K562 (cell line): ENCODE measurements at places on chromosomes 11 and 22. TPM values are rescaled to one million over a fixed set of nuclear protein-coding genes. Genes with fewer than 3 reads are reported as not detected.
A peak's percentile ranks its signal among the peaks of the same experiment; 100 is the strongest.

CRYBB2 gene
- polyA plus RNA-seq = not detected in 2 replicates

CTSW gene
- polyA plus RNA-seq = not detected in 2 replicates

PRDM10 gene
- 3.1 and 4.2 TPM in 2 replicates for polyA plus RNA-seq

KDM4E gene
- not detected in 2 replicates for polyA plus RNA-seq

- DNase-seq = no peak
Observed at GRCh38 chr11:35321111-35321510, 98.2 kb downstream of the SLC1A2 start.

GALNT18 gene
- polyA plus RNA-seq = not detected in 2 replicates

DNA sequence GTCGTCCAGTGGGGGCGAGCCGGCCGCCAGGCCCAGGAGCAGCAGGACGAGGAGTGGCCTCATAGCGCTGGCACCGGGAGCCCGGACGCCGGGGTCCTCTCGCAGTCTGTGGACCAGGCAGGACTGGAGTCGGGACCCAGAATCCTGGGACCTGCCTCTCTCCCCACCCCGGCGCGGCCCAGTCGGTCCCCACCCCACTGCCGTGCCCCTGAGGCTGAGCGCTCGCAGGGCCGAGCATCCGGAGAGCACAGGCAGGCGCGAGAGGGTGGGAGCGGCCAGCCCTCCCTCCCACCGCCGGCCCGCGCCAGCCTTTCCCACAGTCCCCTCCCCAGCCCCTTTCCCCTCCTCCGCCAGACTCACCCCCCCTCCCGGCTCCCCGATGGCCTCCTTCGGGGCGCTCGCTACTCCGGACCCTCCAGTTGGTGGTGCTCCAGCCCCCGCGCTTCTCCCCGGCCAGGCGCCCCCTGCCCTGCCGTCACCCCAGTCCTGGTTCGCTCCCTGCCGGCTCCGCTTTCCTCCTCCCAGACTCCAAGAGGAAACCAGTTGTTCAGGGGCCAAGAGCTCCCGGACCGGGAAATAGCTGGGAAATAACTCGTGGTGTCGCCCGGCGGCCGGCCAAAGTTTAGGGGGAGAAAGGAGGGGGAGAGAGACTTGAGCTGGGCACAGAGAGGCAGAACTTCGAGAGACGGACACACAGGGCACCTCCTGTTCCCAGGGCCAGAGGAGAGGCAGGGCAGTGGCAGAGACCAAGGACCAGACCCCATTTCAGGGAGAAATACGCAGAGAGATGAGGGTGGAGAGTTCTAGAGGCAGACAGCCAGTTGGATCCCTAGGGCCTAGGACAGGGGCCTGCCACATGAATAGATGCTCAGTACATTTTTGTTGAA, at the start of gene C1QTNF5:
Gene C1QTNF5 (minus strand): TSS at position 549 of the 887 bp plus-strand sequence. CDS start 486 bp downstream, at position 63.
- no peak for DNase-seq

CD3E gene
- polyA plus RNA-seq = 0.13 TPM in 1 of 2 replicates, not detected in the other

OR2AG1 gene
- 0.05 TPM in 1 of 2 replicates, not detected in the other for polyA plus RNA-seq

DNA sequence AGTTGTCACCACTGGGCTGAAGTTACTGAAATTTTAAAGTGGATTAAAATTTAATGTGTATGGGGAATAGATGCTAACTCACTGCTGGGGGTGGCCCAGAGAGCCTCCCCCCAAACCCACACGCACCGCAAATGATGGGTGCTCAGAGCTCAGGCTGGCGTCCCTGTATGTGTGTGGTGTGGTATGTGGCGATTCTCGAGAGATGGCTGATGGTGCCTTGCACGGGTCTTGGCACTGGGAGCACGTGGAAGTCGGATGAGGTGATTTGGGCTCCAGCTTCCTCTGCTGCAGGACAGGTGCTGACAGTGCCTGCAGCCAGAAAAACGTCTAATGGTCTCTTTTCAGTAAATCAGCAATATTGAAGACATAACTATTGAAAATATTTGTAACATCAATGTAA, 1473.3 kb downstream of the TBC1D22A start:
- no peak for DNase-seq

- DNase-seq = no peak
Observed at GRCh38 chr22:29827091-29827490, 11.0 kb downstream of the ASCC2 start.

GRCh38 chr11:76628408-76628947, 42.1 kb downstream of the LRRC32 start:
- no peak for DNase-seq

- no peak for DNase-seq
Observed at GRCh38 chr11:131491503-131491902, 121.1 kb downstream of the NTM start.

TRMT2A gene
- 258 and 265 TPM in 2 replicates for polyA plus RNA-seq

CATSPERZ gene
- 5.3 and 8.3 TPM in 2 replicates for polyA plus RNA-seq

GRCh38 chr11:102390667-102391465, 43.9 kb downstream of the BIRC2 start:
- DNase-seq = peak; percentile 87

OR4C16 gene
- not detected in 2 replicates for polyA plus RNA-seq

DNA sequence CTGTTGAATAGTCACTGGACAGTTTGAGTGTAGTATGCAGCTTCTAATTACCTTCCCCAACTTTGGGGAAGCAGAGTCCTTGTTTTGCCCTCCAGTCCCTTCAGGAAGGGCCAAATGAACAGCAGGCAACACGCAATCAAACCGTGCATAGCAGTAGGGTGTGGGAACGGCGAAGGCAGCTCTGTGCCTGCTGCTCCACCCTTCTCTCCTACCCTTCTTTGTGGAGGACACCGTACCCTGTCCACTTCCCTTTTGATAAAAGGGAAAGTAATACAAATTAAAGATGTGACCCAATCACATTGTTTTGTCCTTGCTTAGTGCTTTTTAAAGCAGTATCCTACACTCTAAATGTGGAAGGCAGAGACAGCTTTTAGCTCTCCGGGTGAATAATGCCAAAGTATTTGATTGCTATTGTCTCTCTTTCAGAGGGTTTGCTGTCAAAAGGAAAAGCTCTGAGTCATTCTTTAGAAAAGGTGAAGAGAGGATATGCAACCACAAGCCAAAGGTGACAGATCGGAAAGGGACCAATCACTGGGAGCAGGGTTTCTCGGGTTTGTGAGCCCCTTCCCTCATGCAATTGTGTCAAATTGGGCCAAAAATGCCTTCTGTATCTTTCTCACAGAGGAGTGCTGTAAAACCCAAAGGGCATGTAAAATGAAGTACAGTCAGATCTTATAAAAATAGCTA, 407.3 kb upstream of the CCDC90B start:
- DNase-seq = no peak

DNA sequence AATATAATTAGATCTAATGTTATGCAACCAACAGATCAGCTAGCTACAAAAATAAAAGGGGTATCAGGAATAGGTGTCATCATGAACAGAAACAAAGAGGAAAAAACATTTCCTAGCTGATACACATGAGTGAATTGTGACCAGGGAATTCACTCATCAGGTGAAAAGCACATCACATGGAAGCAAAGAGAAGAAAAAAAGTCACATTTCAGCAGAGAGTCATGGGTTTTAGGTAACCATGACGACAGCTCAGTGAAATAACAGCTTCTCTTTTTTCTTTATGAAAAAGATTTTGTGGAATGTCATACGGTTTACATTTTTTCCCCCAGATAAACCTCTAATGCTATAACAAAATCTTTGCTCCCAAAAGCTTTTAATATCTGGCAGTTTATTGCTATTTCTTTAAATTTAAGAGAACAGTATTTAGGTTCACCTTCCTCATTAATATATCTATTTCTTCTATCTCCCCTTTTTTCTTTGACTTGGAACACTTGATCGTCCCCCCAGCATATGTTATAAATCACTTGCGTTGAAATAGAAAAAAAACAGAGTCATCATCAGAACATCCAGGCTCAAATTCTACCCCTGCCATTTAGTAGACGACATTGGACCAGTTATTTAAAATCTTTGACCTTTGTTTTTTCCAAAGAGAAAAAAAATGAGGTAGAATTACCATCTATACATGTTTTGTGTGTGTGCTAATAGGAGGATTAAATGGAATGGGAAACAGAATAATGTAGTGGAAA, 5.3 kb downstream of the TYR start:
- DNase-seq = no peak

DNA sequence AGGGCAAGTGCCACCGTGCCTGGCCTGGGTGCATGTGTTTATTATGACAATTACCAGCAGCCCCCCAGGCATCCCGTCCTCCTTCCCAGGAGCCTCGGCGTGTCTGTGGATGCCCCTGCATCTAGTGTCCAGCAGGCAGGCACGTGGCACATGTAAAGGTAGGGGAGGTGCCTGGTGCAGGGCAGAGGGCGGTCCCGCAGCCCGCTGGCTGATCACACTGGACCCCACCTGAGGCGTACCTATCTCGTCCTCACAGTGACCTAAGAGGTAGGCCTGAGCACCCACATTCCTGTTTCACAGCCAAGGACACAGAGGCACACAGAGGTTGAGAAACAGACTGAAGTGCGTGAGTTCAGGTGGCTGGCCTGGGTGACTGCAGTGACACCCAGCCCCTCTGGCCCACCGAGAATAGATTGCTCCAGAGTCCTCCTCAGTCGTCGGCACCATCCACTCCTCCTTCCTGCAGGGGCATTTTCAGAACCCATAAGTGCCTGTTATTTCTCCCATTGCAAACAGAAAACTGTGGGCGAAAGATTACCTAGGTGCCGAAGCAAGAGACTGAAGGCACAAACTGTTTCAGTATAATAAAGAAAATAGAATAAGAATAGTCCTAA, 3.0 kb upstream of the PHRF1 start:
- no peak for DNase-seq

TCN2 gene
- 0.88 and 1.5 TPM in 2 replicates for polyA plus RNA-seq

MRGPRX2 gene
- polyA plus RNA-seq = not detected in 2 replicates

SCUBE1 gene
- polyA plus RNA-seq = not detected in 2 replicates

DNA sequence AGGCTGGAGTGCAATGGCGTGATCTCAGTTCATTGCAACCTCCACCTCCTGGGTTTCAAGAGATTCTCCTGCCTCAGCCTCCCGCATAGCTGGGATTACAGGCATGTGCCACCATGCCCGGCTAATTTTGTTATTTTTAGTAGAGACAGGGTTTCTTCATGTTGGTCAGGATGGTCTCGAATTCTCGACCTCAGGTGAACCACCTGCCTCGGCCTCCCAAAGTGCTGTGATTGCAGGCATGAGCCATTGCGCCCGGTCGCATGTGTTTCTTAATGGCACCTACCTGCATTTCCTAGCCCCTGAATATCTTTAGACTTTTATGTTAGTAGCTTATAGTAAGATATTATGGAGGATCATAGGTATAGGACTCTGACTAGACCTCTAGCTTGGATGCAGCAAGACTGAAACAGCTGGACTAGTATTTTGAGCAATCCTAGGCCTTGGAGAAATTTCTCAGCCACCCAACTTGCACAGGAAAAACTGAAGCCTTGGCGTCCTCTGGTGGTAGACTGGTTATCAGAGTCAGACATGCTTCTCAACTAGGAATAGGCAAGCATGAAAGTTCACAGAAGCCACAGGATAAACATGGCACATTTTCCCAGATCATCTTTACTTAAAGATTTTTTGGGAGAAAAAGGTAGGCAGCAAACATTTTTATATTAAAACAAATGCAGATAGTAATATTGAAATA, 22.7 kb upstream of the C1QTNF4 start:
- peak; percentile 40 for DNase-seq

CSTPP1 gene
- 9.2 and 10.3 TPM in 2 replicates for polyA plus RNA-seq

DNA sequence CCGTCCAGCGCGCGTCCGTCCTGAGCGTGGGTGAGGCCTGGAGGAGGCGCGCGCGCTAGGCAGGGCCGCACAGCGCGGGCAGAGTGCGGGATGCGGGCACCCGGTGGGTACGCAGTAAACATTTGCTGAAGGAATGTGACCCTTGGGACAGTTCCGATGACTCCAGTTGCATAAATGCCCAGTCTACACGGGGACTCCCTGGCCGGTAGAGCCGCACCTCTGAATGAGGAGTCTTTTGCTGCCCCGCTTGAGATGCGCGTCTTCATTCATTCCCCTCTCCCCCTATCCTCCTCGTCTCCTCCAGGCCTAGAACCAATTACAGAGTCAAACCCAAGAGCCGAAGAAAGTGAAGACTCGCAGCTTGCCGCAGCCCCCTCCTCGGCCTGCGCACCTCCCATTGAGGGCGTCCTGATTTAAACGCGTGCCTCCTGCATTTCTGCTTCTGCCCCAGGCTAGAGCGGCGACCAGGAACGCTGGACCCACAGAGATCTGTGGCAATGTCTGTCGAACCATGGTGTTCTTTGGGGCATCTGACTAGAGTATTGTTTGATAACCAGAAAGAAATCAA, 729 bp upstream of the CHKB start:
- DNase-seq = no peak

- DNase-seq = no peak
Observed at GRCh38 chr11:36388071-36388470, 92.0 kb downstream of the PRR5L start.

KRTAP5-2 gene
- polyA plus RNA-seq = not detected in 2 replicates

RIMBP3C gene
- 0.17 TPM in 1 of 2 replicates, not detected in the other for polyA plus RNA-seq

DNA sequence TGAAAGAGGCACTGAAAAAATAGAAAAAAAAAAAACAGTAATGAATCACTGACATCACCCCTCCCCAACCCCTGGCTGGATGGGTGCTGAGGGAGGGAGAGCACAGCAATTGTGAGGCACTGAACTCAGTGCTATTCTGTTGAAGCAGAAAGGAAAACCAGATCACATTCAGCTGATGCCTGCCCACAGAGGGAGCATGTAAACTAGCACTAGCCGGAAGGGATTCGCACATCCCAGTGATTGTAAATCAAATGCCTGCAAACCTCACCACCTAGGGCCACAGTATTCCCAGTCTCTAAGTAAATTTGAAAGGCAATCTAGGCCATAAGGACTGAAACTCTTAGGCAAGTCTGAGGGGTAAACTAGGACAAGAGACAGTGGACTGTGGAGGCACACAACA, 772.0 kb upstream of the CCDC179 start:
- no peak for DNase-seq

GRCh38 chr11:113991718-113992458, 17.0 kb downstream of the HTR3A start:
- no peak for DNase-seq

PDGFB gene
- polyA plus RNA-seq = 0.50 and 0.56 TPM in 2 replicates

- no peak for DNase-seq
Observed at GRCh38 chr11:47724041-47724729, 9.0 kb upstream of the AGBL2 start.

DNA sequence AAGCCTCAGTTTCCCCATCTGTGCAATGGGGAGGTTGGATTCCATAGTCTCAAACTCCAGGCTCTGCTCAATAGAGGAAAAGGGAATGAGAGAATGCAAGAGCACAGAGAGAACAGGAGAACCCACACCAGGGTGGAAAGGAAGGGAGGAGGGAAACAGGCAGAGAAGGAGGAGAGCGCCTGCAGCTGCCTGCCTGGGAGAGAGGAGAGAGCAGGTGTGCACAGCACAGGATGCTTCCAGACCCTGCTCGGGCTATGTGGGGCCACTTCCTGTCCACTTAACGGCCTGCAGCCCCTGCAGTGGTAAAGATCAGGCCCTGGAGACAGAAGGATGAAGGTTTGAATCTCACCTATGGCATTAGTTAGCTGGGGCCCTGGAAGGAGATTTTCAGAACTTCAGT, 12.3 kb downstream of the LRRC32 start:
- no peak for DNase-seq

PRR33 gene
- polyA plus RNA-seq = not detected in 2 replicates

- no peak for DNase-seq
Observed at GRCh38 chr11:44258839-44259420, 51.0 kb downstream of the ALX4 start.

DNA sequence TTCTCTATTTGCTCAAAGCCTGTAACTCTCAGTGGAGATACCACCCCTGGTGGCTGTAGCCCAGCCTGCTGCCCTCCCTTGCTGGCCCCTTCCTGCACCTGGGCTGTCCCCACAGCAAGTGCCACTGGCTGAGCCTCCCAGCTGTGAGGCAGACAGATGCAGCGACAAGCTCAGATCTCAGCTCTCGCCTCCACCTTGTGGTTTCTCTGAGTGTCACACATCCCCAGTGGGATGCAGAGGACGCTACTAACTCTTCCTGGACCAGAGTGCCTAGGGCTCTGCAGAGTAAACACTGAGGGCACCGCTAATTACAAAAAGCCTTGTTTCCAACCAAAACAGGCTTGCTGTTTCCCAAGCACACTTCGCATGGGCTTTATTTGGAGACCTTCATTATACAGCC, 8.9 kb downstream of the YPEL1 start:
- DNase-seq = peak; percentile 90

EHF gene
- 0.04 TPM in 1 of 2 replicates, not detected in the other for polyA plus RNA-seq
